Left renal pelvis (tissue), 4 donors: ENCODE measurements at places on chromosomes 1 and 21.

- DNase-seq, result no peak
These were observed 433.4 kb downstream of the KIF26B start for GRCh38 chr1:245588116-245588639.

DNA sequence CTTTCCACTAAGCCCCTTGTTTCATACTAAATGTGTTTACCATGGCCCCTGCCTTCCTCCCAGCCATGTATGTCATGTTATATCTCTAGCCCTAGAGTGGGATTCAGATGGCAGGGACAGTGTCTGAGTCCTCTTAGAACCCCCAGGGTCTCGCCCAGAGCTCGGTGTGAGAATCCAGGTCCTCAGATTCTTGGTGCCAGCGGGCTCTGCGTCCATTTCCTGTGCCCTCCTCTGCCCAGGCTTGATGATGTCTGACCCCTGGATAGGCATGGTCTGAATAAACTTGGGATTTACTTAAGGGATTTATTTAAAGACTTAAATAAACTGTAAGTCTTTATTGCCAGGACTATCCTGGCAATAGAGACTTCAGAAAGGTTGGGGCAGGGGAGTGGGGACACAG lies 6.2 kb upstream of the KISS1 start:
- DNase-seq, result no peak

DNA sequence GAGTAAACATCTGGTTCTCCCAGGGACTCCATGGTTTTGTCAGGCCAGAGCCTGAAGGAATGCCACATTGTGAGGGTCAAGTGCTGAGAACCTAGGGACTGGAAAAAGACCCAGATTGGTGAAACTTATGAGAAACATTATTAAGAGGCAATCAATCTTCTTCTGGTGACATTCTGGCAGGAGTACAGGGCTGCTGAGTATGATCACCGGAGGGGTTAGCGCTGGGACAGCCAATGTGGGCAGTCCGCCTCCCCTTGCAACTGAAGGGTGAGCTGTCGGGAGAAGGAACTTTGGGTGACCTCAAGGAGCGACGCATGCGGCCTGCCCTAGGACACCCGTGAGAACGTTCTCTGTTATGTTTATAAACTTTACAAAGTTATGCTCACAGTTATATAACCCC lies 429.0 kb downstream of the LMO4 start:
- no peak for DNase-seq

- no peak for DNase-seq
These were observed 2.3 kb downstream of the IFI44L start for GRCh38 chr1:78622548-78622947.

DNA sequence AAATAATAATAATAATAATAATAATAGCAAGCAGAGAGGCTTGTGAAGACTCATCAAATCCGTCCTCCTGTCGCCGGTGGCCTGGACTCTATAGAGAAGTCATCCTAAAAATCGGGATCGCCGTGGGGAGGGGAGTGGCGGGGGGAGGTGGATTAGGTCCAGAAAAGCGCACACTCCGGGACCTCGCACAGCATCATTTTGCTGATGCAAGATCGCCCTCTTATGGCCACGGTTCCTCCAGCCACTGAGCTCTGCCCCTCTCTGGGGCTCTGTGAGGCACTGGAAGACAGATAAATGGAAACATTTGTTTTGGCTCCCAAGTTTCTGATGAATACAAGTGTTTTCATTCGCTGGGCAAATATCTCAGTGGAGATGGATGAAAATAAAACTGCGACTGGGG lies 612.0 kb downstream of the MATN1 start:
- no peak for DNase-seq

- no peak for DNase-seq
These were observed 894.7 kb downstream of the ADGRL2 start for GRCh38 chr1:82695443-82695842.

- DNase-seq, result no peak
These were observed at the start of gene ATP1A2 for GRCh38 chr1:160115545-160116282. Gene ATP1A2 (plus strand): TSS chr1:160115759. CDS start chr1:160115862, 103 bp downstream.

- DNase-seq, result no peak
These were observed 11.9 kb downstream of the MX2 start for GRCh38 chr21:41373763-41374162.

GRCh38 chr1:235502601-235503402 lies 1.4 kb downstream of the B3GALNT2 start:
- DNase-seq, result peak; percentile 29

DNA sequence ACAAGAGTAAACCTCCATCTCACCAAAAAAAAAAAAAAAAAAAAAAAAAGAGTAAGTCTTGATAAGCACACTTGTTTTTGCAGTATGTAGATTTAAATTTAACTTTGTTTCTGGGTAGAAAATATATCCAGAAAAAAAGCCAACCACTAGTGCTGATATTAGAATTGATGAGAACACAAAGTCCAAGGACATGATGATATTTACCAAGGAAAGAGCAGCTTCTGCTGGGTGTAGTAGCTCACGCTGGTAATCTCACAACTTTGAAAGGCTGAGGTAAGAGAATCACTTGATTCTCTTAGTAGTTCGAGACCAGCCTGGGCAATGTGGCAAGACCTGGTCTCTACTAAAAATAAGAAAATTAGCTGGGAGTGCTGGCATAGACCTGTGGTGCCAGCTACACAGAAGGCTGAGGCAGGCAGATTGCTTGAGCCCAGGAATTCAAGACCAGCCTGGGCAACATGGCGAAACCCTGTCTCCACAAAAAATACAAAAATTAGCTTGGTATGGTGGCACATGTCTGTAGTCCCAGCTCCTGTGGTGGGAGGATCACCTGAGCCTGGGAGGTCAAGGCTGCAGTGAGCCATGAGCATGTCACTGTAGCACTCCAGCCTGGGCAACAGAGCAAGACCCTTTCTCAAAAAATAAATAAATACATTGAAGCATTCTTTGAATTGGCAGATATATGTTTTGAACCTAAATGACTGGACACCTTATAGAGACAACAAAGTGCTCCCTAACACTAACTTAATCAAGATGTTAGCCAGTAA lies 63.6 kb upstream of the CACYBP start:
- DNase-seq, result no peak

DNA sequence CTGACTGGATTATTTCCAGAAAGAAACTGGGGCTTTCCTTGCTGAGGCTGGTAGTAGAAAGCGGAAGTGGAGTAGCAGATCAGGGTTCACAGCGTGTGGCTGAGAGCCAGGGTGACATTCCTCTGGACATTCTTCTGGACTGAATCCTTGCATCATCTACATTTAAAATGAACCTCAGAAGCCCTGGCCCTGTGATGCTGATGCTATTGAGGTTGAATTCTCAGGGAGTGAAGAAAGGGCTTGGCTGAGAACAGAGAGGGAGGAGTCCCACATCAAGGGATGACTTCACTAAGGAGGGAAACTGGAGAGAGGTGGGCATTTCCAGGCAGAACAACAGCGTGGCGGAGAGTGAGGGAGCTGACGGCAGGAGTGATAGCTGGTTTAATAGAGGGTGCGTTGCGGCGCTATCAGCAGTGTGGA lies 102.3 kb upstream of the LMO4 start:
- DNase-seq, result peak; percentile 58

DNA sequence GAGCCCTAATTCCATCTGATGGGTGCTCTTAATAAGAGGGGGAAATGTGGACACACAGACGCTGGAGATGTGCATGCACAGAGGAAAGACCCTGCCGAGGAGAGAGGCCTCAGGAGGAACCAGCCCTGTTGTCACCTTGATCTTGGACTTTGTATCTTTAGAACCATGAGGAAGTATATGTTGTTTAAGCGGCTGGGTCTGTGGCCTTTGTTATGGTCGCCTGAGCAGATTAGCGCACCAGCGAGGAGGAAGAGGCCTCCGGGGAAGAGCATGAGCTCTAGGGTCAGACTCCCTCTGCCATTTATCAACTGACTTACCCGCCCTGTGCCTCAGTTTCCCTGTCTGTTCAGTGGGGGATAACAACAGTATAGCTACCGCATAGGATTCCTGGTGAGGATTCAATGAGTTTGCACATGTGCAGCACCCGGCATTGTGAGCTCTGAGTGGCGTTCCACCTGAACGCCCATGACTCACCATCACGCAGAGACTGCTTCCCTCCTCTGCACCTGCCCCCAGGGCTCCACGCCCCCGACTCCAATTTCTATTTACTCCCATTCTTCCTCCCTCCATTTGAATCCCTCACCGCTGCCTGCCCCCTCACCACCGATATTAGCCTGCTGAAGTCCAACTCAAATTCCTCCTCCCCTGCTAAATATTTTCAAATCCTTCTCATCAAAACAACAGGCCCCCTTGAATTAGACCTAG lies 67.2 kb downstream of the ATP5PO start:
- peak; percentile 37 for DNase-seq

GRCh38 chr1:45820788-45821187 lies 17.4 kb downstream of the MAST2 start:
- no peak for DNase-seq

DNA sequence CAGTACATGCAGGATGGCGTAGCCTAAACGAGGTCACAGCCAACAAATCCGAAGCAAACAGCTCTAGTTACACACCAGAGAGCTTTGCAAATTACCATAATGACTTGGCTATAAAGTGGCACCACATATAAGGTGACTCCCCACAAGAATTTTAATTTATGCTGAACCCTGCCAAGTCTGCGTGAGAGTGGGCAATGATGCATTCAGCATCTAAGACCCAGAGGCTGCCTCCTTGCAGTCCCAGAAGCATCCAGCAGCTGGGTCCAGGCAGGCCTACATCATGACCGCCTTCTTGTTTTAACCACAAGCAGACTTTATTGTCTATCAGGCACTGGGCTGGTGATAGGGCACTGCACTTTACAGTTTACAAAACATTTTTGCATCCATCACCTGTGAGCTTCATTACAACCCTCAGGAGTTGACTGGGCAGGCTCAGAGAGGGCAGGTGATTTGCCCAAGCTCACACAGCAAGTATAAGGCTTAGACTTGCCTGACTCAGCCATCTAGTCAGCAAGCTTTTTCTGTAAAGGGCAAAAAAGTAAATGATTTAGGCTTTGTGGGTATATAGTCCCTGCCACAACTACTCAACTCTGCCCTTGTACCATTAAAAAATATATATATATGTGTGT lies 134.6 kb downstream of the GLIS1 start:
- no peak for DNase-seq

DNA sequence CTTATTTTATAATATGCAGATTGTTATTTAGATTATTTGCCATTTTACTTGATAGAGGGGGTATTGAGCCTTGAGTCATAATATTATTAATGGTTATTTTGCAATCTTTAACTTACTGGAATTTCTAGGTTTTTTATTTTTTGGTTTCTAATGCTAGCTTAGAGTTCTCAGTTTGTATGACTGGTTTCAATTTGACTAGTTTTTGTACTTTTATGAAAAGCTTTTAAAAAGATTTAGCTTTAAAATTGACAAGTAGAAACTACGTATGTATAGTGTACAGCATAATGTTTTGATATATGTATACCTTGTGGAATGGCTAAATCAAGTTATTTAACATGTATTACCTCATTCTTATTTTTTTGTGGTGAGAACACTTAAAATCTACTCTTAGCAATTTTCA lies 41.5 kb downstream of the CEP350 start:
- DNase-seq, result no peak

DNA sequence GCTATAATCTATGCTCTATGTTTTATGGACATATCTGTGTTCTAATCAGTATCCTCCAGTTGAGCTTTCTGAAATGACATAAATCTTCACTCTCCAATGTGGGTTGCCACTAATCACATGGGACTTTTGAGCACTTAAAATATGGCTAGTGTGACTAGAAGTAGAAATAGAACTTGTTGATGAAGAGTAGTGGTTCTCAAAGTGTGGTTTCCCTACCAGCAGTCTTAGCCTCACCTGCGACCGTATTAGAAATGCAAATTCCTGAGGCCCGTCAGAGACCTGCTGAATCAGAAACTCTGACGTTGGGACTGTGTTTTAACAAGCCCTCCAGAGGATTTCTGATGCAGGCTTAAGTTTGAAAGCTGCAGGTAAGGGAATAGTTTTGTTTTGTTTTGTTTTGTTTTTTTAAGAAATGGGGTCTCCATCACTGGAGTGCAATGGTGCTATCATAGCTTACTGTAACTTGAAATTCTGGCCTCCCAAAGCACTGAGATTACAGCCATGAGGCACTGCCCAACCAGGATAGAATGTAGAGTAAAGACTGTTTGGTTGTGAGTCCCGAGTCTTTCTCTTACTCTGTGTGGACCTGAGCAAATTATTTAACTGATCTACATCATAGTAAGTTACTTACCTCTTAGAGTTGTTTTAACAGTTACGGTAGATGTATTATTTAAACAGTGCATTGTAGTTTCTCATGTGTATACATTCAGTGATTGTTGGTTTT lies 21.7 kb downstream of the GLRX2 start:
- no peak for DNase-seq

DNA sequence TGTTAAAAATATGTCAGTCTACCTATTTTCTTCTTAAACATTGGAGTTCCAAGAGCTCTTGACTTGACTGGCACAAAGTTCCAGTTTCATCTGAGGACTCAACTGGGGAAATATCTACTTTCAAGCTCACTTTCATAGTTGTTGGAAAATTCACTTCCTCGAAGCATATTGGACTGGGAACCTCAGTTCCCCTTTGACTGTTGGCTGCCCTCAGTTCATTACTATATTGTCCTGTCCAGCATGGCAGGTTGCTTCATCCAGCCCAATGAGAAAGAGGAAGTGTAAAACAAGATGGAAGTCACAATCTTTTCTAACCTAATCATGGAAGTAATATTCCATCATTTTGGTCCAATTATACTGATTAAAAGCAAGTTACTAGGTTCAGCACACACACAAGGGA lies 54.3 kb downstream of the ZNF697 start:
- DNase-seq, result no peak

- DNase-seq, result no peak
These were observed 30.4 kb downstream of the RIMS3 start for GRCh38 chr1:40634901-40635655.

GRCh38 chr1:220462752-220463151 lies 65.2 kb upstream of the MARK1 start:
- DNase-seq, result no peak

- peak; percentile 86 for DNase-seq
These were observed at the start of gene ZNF281 for GRCh38 chr1:200409761-200410565. Gene ZNF281 (minus strand): TSS chr1:200410036. CDS start chr1:200409705, 331 bp downstream.

- no peak for DNase-seq
These were observed 80.6 kb downstream of the NOS1AP start for GRCh38 chr1:162150112-162150511.

GRCh38 chr1:86757272-86757984 lies 53.1 kb downstream of the SH3GLB1 start:
- DNase-seq, result no peak

GRCh38 chr21:45496968-45497845 lies 45.0 kb downstream of the SLC19A1 start:
- DNase-seq, result no peak

- DNase-seq, result no peak
These were observed 99.6 kb downstream of the EIF4G3 start for GRCh38 chr1:21077085-21077484.

GRCh38 chr1:86951430-86951829 lies 37.0 kb downstream of the HS2ST1 start:
- DNase-seq, result no peak

DNA sequence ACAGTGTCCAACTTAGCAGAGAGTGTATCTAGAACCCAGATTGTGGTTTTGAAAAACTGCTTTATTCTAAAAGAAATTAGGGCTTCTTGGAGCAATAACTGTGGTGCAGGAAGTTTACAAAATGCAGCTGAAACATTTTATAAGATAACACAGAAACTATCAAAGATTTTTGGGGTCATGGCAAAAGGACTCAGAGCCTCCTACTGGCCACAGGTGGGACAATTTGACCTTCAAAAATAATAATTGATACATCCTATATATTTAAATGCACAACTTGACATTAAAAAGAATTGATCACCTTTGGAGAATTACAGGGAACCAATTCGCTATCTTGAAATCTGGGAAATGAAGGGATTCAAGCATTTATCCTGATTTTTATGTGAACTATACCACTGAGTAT lies 235.2 kb downstream of the RPS6KC1 start:
- no peak for DNase-seq
